ENCODE measurements at places on chromosomes 4 and X.

GRCh38 chrX:111123125-111123524 is 27.1 kb downstream of the PAK3 start:
- DNase-seq, result no peak

DNA sequence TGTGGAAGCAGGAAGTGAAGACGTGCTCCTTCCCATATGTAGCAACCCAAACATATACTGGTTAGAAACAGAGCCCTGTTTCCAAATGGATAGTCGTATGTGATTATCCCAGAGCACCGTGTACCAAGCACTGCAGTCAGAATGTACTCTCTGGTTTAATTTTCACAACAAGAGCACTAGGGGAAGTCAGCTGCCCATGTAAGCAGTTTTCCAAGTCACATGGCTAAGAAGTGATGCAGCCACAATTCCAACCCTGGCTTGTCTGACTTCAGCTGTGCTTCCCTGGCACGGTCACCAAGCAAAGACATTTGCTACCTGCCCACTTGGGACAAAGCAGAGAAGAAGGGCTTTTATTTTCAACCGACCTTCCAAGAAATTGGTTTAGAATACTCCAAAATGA is 28.2 kb upstream of the CEP135 start:
- DNase-seq, result no peak

GRCh38 chr4:129929052-129929451 is 833.1 kb downstream of the C4orf33 start:
- DNase-seq, result no peak

- DNase-seq, result no peak
Measured at GRCh38 chrX:105228602-105229001, 8.1 kb upstream of the TEX13A start.

Data from common myeloid progenitor, CD34-positive (primary cell).